ENCODE measurements at places on chromosomes 1 and 21. TPM values are rescaled to one million over a fixed set of nuclear protein-coding genes. Genes with fewer than 3 reads are reported as not detected.

TRNP1 gene
- not detected for total RNA-seq

SPATA46 gene
- total RNA-seq, result not detected

DNA sequence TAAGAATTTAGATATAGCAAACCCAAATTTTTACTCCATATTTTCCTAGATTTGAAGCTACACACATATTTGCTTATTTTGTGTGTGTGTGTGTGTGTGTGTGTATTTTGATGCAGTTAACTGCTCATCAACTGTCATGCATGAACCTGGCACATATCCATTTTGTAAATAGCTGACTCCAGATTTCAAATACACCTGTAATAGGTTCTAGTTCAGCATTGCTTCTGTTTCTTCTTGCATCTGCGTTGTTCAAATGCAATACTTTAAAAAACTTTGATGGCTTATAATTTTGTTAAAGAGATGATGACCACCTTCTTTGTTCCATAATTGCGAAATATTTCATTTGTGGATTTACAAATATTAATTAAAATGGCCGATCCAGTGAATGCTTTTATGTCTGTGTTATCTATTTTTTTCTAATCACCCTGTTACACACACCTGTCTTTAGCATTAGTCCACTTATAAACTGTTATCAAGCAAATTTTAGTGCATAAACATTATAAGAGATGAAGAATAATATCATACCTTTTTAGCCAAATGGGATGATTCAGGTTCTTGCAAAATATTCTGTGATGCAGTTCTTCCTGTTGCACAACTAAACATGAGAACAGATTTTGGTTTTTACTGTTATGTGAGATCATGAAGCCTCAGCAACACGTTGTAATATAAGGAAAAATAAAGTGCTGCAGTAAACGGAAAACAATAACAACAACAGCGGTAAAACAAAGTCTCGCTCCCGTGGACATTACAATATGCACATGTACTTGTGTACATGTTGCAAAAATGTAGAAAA lies 12.7 kb upstream of the S100A11 start:
- no peak overlapping the region for H3K4me3 ChIP-seq
- no peak overlapping the region for H3K27ac ChIP-seq
- peaks cover 23% of the 10 kb centered on the region for H3K4me1 ChIP-seq
- H3K27me3 ChIP-seq, result peaks cover 19% of the 10 kb centered on the region

GRCh38 chr1:230431527-230431926 lies 5.4 kb upstream of the PGBD5 start:
- DNase-seq, result no peak
- H3K4me1 ChIP-seq, result peaks cover 3% of the 10 kb centered on the region
- no peaks in the 10 kb centered on the region for H3K36me3 ChIP-seq
- H3K27ac ChIP-seq, result no peak overlapping the region

All from activated naive CD8-positive, alpha-beta T cell treated with anti-CD3 and anti-CD28 coated beads, Interleukin-2, amount 10 ng/mL, durations not matched to agents 7 days and 5 days (primary cell).